ENCODE measurements at places on chromosomes 12 and 14.

DNA sequence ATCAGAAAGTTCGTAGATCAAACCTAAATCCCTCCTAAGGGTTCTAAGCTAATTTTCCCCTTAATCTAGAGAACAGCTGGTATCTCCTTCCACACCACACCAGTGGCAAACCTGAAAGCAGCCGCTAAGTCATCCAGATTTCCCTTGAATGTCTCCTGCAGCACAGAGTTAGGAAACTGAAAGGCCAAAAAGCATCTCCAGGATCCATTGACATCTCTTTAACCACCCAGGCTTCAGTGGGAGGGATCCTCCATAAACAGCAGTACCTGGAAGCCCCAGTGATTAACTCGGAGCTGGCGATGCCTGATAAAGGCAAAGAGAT lies 47.6 kb downstream of the CRACR2A start:
- no peak for DNase-seq

- no peak for DNase-seq
These were observed 320.4 kb downstream of the BCL11B start for GRCh38 chr14:98951521-98952152.

DNA sequence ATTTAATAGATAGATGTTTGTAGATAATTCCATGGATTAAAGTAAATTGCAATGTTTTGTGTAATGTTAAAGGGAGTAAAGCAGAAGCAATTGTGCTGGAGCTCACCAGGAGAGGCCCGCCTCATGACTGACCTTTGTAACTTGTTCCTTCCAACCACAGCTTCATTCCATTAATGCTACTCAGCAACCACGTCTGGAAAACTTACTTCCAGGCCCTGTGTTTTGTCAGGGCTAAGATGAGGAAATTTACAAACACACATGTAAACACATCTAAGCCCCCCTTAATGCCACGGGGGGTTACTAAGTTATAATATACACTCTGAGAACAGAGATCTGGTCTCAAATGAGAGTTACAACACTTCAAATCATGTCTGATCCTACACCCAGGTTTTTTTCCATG lies 12.4 kb downstream of the LUM start:
- no peak for DNase-seq

DNA sequence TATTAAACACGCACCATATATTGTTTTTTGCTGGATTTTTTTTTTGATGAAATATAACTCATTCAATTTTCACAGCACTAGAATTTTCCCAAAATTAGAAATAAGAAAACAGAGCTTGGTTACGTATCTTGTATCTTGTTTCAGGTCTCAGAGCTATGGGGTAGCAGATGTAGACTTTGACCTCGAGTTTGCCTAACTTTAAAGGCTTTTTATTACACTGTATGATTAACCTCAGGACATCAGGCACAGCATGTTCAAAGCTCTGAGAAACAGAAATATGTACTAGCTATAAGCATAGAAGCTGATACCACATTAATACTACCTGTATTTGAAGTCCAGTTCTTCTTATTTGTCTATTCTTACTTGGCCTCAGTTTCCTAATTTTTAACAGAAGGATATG lies 171.9 kb upstream of the KITLG start:
- no peak for DNase-seq

DNA sequence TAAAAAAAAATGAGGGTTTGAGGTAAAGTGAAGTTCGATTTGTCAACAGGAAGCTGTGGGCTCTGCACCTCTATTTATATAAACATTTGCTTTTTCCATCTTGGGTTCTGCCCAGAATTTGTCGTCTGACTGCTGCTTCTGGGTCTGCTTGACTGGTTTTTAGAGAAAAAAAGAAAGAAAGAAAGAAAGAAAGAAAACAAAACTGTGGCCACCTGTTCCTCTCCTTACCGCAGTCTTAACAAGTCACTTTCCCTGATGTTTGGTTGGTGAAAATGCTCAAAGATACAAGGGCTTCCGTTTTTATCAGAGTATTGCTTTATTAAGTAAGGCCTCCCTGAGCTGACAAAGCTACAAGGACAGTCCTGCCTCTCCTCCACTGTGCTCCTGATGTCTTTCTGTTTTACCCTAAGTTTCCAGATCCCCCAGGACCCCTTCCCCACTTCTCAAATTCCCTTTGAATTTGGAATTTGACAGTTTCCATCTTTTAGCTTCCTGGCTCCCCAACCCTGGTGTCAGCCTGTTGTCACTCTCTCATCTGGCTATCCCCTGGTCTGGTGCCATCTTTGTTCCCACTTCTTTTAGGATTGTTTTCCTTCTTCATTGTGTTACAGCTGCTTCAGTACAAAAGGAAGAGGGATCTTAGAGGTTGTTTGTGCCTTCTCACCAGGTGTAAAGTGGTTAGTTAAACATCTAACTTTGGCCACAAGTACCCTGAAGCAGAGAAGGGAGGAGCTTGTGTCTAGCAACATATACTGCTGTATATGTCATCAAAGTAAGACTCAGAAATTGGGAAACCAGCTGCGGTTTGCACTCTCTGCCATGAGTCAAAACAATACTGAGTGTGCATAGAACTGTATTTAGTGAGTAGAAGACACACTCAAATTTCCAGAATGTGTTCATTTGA lies 18.0 kb downstream of the MFAP5 start:
- peak; percentile 26 for DNase-seq

- DNase-seq = no peak
These were observed 151.1 kb downstream of the CALM1 start for GRCh38 chr14:90547968-90548367.

GRCh38 chr12:25929142-25929541 lies 29.3 kb upstream of the RASSF8 start:
- DNase-seq = no peak

DNA sequence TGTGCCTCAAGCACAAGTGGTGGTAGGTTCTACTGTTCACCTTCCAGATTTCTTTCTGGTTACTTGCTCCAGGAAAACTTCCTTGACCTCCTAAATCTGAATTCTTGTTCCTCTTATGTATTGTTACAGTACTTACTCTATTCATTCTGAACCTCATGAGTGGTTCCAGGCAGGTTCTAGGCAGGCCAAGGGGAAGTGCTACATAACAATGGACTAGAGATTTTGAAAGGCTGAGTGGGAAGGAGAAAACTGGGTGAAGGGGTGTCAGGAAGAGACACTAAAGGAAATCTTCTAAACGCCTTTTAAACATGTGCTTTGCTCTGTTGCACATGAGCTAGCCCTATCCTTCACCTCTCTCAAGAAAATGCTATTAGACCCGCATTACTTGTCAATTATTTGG lies 1.6 kb downstream of the YARS2 start:
- no peak for DNase-seq

DNA sequence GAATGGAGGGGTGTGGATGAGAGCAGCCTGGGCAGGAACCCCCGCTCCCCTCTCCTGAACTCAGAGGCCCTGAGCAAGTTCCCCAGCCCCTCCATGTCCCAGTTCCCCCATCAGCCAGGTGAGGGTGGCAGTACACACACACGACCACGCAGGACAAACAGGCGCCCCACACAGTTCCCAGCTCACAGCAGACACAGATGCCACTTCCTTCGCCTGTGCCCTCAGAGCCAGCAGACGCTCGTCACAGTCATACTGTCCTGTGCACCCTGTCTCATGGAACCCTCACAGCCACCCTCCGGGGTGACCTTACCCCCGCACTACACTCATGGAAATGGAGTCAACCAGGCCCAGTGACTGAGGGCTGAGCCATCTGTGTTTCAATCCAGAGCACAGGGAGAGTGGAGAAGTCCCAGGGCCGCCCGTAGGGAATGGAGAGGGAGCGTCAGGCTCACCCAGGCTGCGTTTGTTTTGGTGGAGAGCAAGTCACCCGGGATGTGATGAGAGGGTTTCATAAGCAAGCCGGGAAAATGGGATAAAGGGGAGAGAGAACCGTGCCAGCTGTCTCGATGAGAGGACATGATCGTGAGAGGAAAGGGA lies 47.5 kb upstream of the DYNC1H1 start:
- no peak for DNase-seq

Measured in stimulated activated CD4-positive, alpha-beta T cell treated with anti-CD3 and anti-CD28 coated beads, TNF-alpha, amount 100 ng/mL, for 4 hours (primary cell).